ENCODE measurements at places on chromosomes 3 and 15. TPM values are rescaled to one million over a fixed set of nuclear protein-coding genes. Genes with fewer than 3 reads are reported as not detected.

The GRAMD1C gene
- total RNA-seq = 6.0 TPM

The ADAMTS17 gene
- 1.6 TPM for total RNA-seq

The CCDC54 gene
- total RNA-seq = not detected

The CATSPER2 gene
- 0.60 TPM for total RNA-seq

The TTC21A gene
- 1.2 TPM for total RNA-seq

The FAN1 gene
- 4.8 TPM for total RNA-seq

The NRG4 gene
- total RNA-seq = not detected

The ATP2B2 gene
- total RNA-seq = 0.72 TPM

The PP2D1 gene
- total RNA-seq = not detected

The CA12 gene
- 23.3 TPM for total RNA-seq

The KCNMB3 gene
- 0.88 TPM for total RNA-seq

The AHSG gene
- not detected for total RNA-seq

The LZTFL1 gene
- 26.5 TPM for total RNA-seq

The SLC12A8 gene
- 26.6 TPM for total RNA-seq

The TRH gene
- total RNA-seq = not detected

The PLSCR4 gene
- total RNA-seq = 7.3 TPM

The STRIT1 gene
- total RNA-seq = not detected

The P3H2 gene
- total RNA-seq = 17.1 TPM

The PLA1A gene
- 0.20 TPM for total RNA-seq

The MESP2 gene
- total RNA-seq = 1.8 TPM

The TRIM71 gene
- total RNA-seq = not detected

The PDIA5 gene
- 33.1 TPM for total RNA-seq

The RTP1 gene
- total RNA-seq = not detected

The CHCHD6 gene
- total RNA-seq = 23.0 TPM

The HESX1 gene
- 1.9 TPM for total RNA-seq

The SYNPR gene
- not detected for total RNA-seq

The CFAP20DC gene
- total RNA-seq = 12.0 TPM

The OR5K3 gene
- total RNA-seq = not detected

The VWA5B2 gene
- total RNA-seq = not detected

The HAUS2 gene
- 59.8 TPM for total RNA-seq

The STAB1 gene
- total RNA-seq = under 0.01 TPM

The MEGF11 gene
- not detected for total RNA-seq

The DUOX2 gene
- total RNA-seq = not detected

The SEMA3G gene
- 0.12 TPM for total RNA-seq

The LSAMP gene
- 0.59 TPM for total RNA-seq

The ATOSA gene
- total RNA-seq = 11.4 TPM

The MORC1 gene
- total RNA-seq = not detected

All from RPMI7951 (cell line).